ENCODE measurements at places on chromosomes 2 and 18. TPM values are rescaled to one million over a fixed set of nuclear protein-coding genes. Genes with fewer than 3 reads are reported as not detected.

- H3K4me1 ChIP-seq, result no peaks in the 10 kb centered on the region
- peaks cover 4% of the 10 kb centered on the region for H3K27me3 ChIP-seq
- no peak overlapping the region for H3K4me3 ChIP-seq
- H3K27ac ChIP-seq, result no peak overlapping the region
- no peak for DNase-seq
These were observed 112.8 kb downstream of the PRELID3A start for GRCh38 chr18:12520442-12520992.

- H3K27ac ChIP-seq, result peak overlapping the region; percentile 2
- H3K27me3 ChIP-seq, result no peaks in the 10 kb centered on the region
- DNase-seq, result no peak
- H3K36me3 ChIP-seq, result peaks cover 17% of the 10 kb centered on the region
- peaks cover 83% of the 10 kb centered on the region for H3K4me1 ChIP-seq
These were observed 70.6 kb downstream of the MGAT5 start for GRCh38 chr2:134324430-134324829.

Gene CDH2
- total RNA-seq, result not detected

Gene FNDC4
- total RNA-seq, result not detected

GRCh38 chr2:233354971-233355574 lies 779 bp downstream of the DGKD start:
- H3K27me3 ChIP-seq, result no peaks in the 10 kb centered on the region
- peak overlapping the region; percentile 96 for H3K4me3 ChIP-seq
- H3K36me3 ChIP-seq, result no peaks in the 10 kb centered on the region

DNA sequence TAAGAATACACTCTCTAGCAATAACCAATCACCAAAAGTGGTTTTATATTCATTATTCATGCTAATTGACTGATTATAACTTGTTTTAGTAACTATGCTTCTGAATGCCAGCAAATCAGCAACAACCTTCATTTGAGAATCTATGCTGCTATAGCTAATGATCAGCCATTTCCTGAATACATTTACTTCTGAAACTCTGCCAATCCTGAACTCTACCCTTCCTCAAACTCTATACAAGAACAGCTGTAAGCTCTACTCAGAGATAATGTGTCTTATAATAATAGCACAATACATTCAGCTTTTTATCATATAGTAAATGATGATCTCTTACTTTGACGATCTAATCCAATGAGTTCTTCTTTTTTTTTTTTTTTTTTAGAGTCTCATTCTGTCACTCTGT lies 85.7 kb upstream of the EPAS1 start:
- DNase-seq, result no peak
- no peak overlapping the region for H3K27ac ChIP-seq
- peaks cover 2% of the 10 kb centered on the region for H3K4me1 ChIP-seq
- no peak overlapping the region for H3K4me3 ChIP-seq

Gene CSRNP3
- total RNA-seq, result not detected

Gene EMILIN1
- total RNA-seq, result 0.41 TPM

DNA sequence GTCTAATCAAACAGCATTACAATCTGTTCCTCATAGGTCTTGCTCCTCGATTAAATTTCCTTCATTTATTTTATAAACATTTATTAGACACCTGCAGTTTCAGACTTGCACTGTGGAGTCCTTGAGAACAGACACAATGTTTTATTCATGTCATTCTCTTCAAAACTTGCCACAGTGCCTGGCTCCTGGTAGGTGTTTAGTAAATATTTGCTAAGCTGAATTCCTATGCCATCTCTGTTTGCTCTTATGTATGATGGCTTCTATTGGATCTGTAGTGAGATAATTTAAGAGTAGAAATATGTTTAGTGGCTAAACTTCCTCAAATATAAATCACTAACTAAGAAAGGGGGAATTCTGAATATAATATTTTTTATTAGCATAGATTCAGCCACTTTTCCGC lies 61.4 kb downstream of the LRATD1 start:
- no peak overlapping the region for H3K27ac ChIP-seq
- H3K4me1 ChIP-seq, result no peaks in the 10 kb centered on the region
- H3K4me3 ChIP-seq, result no peak overlapping the region
- H3K27me3 ChIP-seq, result no peaks in the 10 kb centered on the region
- DNase-seq, result no peak

- peaks cover 11% of the 10 kb centered on the region for H3K27me3 ChIP-seq
- DNase-seq, result no peak
- no peak overlapping the region for H3K27ac ChIP-seq
- no peak overlapping the region for H3K4me3 ChIP-seq
- no peaks in the 10 kb centered on the region for H3K36me3 ChIP-seq
These were observed 113.4 kb upstream of the PKDCC start for GRCh38 chr2:41934329-41934958.

GRCh38 chr2:171492664-171493063 lies 29.6 kb upstream of the CYBRD1 start:
- H3K27ac ChIP-seq, result no peak overlapping the region
- H3K4me1 ChIP-seq, result no peaks in the 10 kb centered on the region
- no peak for DNase-seq
- H3K36me3 ChIP-seq, result peaks cover 34% of the 10 kb centered on the region
- no peaks in the 10 kb centered on the region for H3K27me3 ChIP-seq

- H3K27ac ChIP-seq, result no peak overlapping the region
- no peaks in the 10 kb centered on the region for H3K27me3 ChIP-seq
- H3K36me3 ChIP-seq, result no peaks in the 10 kb centered on the region
- peaks cover 8% of the 10 kb centered on the region for H3K4me1 ChIP-seq
- no peak overlapping the region for H3K4me3 ChIP-seq
These were observed 203.3 kb upstream of the FBXO11 start for GRCh38 chr2:48109491-48110204.

Gene LYPD1
- not detected for total RNA-seq

- peaks cover 10% of the 10 kb centered on the region for H3K4me1 ChIP-seq
- no peak for DNase-seq
- peaks cover 6% of the 10 kb centered on the region for H3K27me3 ChIP-seq
- H3K27ac ChIP-seq, result no peak overlapping the region
- no peak overlapping the region for H3K4me3 ChIP-seq
These were observed 10.6 kb upstream of the HNRNPLL start for GRCh38 chr2:38613126-38613848.

GRCh38 chr2:22850310-22850709 lies 534.7 kb upstream of the KLHL29 start:
- H3K27me3 ChIP-seq, result peaks cover 11% of the 10 kb centered on the region
- no peak overlapping the region for H3K4me3 ChIP-seq
- DNase-seq, result no peak
- H3K4me1 ChIP-seq, result no peaks in the 10 kb centered on the region

DNA sequence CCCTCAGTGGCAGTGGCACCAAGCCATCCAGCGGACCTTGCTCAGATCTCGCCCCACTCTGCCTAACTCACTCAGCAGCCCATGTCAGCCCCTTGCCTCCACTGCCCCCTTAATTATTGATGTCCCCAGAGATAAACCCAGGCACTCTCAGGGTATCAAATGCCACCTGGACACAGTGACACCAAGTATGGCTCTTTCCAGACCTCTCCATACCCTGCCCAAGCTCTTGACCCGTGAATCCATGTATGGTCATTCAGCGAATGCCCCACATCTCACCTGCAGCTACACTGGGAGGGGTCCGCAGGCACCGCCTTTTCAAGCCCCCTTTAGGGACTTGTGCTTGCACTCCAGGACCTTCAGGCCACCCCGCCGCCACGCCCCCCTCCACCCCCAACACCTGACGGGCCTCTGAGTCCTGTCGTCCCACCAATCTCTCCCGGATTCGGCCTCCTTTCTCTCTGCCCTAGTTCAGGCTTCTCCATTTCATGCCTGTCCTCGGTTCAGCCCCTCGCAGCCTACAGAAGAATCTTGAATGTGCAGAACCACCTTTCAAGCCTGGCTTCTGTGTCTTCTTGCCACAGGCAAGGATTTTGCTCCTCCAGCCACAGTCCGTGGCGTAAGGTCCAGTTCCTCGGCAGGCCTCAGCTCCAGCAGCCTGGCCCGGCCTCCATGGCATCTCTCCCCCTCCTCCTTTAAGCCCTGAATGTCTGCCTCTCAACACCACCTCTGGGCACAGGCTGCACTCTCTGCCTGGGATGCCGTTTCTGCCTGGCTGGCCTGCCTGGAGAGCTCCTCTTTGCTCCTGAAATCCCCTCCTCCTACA lies 54.1 kb upstream of the ODC1 start:
- H3K4me1 ChIP-seq, result peaks cover 5% of the 10 kb centered on the region
- no peak for DNase-seq
- H3K36me3 ChIP-seq, result no peaks in the 10 kb centered on the region
- peaks cover 3% of the 10 kb centered on the region for H3K27me3 ChIP-seq
- H3K27ac ChIP-seq, result no peak overlapping the region
- no peak overlapping the region for H3K4me3 ChIP-seq

Gene LINC00305
- total RNA-seq, result not detected

DNA sequence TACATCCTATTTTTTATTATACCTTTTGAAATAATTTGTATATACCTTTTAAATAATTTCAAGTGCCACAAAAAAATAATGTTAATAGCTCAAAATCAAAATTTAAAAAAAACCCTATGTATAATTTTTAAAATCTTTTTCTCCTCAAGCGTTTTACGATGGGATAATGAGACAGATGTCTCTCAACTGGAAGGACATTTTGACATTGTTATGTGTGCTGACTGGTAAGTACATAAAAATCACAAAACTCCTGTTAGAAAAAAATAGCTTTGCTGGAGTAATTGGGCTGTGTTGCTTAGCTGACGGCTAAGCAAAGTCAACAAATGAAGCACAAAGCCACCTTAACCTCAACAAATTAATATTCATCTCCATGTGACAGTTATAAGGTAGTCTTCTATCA lies 198.0 kb upstream of the SIX3 start:
- H3K27ac ChIP-seq, result no peak overlapping the region
- H3K27me3 ChIP-seq, result no peaks in the 10 kb centered on the region
- no peak for DNase-seq
- no peaks in the 10 kb centered on the region for H3K4me1 ChIP-seq
- H3K36me3 ChIP-seq, result peaks cover 10% of the 10 kb centered on the region

Gene DAPL1
- not detected for total RNA-seq

All from naive thymus-derived CD8-positive, alpha-beta T cell (primary cell).